ENCODE measurements at places on chromosomes 1 and 21.

DNA sequence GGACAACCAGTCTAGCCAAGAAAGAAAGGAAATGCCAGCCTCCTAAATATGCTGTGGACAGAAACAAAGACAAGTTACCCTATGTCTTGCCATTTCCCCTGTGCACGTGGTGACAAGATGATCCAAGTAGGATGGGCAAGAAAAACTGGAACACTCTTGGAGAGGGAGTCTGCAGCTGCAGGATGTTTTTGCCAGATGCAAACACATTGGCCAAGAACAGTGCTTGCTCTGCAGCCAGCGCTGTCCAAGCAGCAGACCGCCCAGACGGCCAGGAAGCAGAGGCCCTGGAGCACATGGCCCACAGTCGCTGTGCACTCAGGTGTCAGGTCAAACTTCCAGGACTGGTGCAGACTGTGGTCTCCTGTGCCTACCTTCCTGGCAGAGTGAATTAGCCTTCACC, 189.3 kb downstream of the SLC35F3 start:
- no peak for DNase-seq

GRCh38 chr1:17245816-17246325, 3.0 kb upstream of the PADI3 start:
- no peak for DNase-seq

- no peak for DNase-seq
Measured at GRCh38 chr1:17134724-17135123, 15.5 kb upstream of the PADI2 start.

- no peak for DNase-seq
Measured at GRCh38 chr1:229753764-229754551, 127.9 kb downstream of the URB2 start.

- no peak for DNase-seq
Measured at GRCh38 chr1:212528501-212528900, 80.1 kb upstream of the ATF3 start.

GRCh38 chr1:67853704-67854103, 20.4 kb upstream of the GNG12 start:
- DNase-seq: peak; percentile 98

All from mesendoderm (in vitro differentiated cells).